ENCODE measurements at places on chromosomes 4 and X.

- DNase-seq: no peak
Observed at GRCh38 chr4:110163327-110164069, 34.9 kb downstream of the ELOVL6 start.

DNA sequence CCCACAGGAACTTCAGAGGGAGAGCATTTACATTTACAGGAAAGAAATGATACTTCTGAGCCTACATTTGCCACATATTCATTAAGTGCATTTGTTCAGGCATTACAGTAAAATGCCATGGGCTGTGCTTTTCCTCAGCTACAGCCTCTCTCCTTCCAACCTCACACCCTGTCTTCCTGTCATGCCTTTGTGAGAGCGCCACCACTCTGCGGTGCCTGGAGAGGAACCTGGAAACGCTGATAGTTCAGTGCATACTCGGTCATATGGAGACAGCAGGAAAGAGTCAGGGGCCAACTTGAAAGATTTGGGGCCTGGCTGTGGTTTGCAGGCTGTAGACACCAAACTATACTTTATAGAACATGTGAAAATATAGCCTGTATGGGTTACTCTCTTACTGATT, 40.5 kb downstream of the NFKB1 start:
- no peak for DNase-seq

- no peak for DNase-seq
Observed at GRCh38 chr4:2075987-2076907, 17.1 kb downstream of the NAT8L start.

GRCh38 chr4:38499101-38499500, 164.9 kb upstream of the KLF3 start:
- no peak for DNase-seq

- DNase-seq: no peak
Observed at GRCh38 chr4:155489271-155489670, 112.5 kb upstream of the MAP9 start.

- DNase-seq: no peak
Observed at GRCh38 chrX:332496-332860, 13.9 kb upstream of the GTPBP6 start.

DNA sequence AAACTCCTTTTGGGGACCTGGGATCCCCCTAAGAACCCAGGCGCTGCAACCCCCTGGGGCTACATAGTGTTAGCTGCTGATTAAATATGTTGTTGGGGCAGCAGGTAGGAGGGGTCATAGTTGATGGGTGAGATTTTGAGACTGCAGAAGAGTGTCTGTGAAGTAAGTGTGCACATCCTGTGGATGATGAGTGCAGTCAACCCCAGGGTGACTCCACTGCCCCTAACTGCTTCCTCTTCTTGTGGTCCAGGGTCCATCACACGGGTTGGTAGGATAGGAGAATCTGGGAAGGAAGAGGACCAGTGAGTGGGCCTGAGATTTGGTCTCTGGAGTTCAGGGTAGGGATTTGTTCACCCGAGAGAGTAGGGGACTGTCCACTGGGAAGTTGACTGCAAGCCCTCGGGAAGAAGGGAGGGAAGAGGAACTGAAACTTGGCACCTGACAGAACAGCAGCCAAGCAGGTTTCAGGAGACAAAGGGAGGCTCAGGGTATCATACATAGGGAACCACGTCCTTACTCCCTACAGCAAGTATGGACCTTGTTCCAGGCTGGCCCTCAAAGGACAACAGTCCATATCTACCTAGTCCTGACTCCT, 8.5 kb downstream of the DLG3 start:
- DNase-seq: no peak
